Activated T-cell treated with anti-CD3 and anti-CD28 coated beads for 1 hour (primary cell): ENCODE measurements at places on chromosomes 3 and 15.

- DNase-seq: no peak
Observed at GRCh38 chr3:109278546-109278945, 37.8 kb downstream of the DPPA2 start.

GRCh38 chr3:182790612-182791011, 2.7 kb upstream of the ATP11B start:
- no peak for DNase-seq

DNA sequence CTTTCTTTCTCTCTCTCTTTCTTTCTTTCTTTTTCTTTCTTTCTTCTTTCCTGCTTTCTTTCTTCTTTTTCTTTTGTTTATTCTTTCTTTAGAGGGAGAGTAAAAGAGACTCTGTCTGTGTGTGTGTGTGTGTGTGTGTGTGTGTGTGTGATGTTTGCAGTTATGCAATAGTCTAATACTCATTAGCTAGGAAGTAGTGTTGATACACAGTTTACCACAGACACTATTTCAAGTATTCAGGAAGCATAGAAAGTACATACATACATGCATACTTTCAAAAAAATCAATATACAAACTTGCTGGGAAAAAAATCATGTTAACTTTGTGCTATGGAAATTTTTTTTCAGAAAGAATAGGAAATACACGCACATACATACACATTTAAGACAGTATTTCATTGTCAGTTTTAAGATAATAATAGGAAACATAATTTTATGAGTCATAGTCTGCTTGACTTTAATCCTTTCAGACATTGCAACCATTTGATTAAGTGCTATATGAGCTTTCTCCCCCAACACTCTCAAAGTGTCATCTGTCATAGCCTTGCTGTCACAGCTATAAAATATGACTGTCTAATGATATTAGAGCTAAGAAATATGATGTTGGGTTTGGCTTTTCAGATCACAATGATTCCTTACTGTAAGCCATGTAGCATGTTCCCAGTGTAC, 74.9 kb upstream of the EPHA3 start:
- DNase-seq: no peak

DNA sequence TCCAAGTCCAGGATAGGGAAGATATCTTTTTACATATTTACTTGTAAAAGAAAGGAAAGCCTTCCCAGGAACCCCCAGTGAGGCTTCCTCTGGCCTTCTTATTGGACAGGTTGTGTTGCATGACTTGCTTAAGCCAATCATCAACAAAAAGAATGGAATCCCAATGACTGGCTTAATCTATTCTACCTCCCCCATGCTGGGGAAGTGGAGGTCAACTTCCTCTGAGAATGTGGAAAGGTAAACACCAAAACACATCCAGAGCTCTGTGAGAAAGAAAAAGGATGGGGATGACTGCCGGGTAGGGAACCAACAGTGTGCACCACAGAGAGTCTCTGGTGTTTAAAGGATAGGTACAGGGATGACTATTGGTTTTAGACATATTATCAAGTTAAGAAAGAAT, 25.1 kb downstream of the TNIK start:
- no peak for DNase-seq

DNA sequence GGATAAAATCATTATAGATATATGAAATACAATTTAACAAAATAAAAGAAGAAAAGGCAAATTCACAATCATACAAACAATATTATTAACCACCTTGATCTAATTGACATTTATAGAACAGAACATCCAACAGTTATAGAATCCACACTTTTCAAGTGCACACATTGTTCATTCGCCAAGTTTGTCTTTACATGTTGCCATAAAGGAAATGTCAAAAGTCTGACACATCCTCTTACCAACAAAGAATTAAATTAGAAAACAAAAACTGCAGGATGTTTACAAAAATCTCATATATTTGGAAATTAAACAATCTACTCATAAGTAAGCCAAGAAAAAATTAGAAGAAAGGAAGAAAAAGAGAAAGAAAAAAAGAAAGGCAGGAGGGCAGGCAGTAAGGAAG, 909.2 kb upstream of the EPHA6 start:
- DNase-seq: no peak
